ENCODE measurements at places on chromosomes 7 and 10.
A peak's percentile ranks its signal among the peaks of the same experiment; 100 is the strongest.

GRCh38 chr7:5543361-5543760, 119.7 kb upstream of the TNRC18 start:
- no peak for DNase-seq

GRCh38 chr10:34305189-34305588, 509.9 kb downstream of the PARD3 start:
- peak; percentile 71 for DNase-seq

DNA sequence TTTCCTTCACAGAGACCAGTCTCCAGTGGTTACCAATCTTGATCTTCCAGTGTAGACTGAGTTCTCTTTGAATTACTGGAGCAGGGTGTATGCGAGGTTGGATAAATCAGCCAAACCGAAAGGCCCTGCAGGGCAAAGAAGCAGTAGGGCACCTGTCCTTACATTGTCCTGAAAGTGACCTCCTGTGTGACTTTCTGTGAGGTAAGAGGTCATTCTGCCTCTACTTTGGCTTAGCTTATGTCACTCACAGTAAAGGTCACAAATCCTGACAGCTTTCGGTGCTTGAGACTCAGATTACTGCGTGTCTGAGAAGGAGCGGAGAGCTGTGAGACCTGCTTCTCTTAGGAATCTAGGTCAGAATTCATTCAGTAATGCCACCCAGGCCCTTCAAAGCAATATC, 252.7 kb upstream of the ETV1 start:
- DNase-seq: no peak

DNA sequence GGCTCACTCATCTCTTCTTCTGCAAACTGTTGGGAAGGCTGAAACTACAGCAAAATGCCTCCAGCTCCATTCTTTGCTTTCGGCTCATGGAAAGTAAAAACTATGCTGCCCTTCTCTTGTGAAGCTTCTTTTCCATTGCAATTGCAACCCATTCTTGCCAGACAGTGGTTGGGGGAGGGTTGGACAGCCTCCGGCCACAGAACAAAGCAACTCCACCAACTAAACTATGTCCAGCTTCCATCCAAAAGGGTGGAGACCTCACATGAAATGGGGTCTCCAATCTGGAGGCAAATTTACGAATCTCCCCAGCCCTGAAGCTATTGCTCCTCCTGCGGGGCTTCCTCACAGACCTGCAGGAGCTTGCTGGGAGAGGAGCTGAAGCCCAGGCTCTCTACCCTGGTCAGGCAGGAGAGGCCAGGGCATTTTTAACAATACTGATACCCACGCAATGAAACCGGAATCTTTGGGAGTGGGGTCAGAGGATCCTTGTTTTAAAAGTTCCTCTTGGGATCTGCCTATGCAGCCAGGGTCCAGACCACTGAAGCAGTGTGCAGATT, 549 bp downstream of the GPNMB start:
- no peak for DNase-seq

- no peak for DNase-seq
Measured at GRCh38 chr10:119219871-119220270, 12.5 kb downstream of the GRK5 start.

DNA sequence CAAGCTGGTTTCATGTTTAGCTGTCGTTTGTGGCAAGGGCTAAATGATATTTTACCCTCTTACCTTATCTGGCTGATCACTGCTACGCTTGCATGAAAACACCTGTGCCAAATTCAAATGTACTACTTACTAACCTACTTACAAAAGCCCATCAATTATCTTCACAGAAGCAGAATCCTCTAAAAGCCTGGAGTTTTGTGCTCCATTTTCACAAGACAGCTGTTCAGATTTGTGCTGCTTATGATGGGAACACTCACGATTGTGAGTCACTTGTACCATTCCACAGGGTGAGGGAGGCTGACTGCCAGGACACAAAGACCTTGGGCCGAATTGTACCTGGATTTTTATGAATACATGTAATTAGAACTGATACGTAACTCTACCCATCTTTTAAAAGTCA, 245.0 kb upstream of the NPY start:
- no peak for DNase-seq

DNA sequence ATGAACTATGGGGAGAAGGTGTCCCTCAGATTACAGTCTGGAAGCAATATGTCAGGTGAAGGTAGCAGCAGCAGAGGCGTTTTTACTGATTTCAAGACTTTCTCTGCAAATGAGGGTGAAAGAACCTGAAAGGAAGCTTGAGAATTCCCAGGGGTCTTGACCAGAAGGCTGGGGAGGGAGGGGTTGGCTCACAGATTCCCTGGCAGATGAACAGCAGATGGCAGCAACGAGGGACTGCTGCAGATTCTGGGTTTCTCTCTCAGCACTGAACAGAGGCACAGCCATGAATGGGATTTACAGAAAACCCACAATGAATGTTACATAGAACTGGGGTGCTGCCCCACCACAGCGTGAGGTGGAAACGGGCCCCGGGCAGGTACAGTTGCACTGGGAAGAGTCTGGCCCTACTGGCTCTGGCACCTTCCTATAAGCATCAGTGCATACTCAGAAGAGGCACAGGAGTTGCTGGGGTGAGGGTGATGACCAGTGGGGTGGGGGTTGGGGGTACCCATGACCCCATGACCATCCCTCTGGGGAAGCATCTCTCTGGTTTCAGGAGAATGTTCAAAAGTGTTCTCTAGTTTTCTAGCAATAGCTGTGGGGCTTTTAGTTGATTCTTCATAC, 317.8 kb downstream of the SH2D4B start:
- peak; percentile 30 for DNase-seq

- DNase-seq: no peak
Measured at GRCh38 chr10:33749067-33749735, 414.7 kb upstream of the NRP1 start.

- DNase-seq: no peak
Measured at GRCh38 chr7:138979988-138980562, 1.1 kb downstream of the KIAA1549 start.

GRCh38 chr7:130286881-130287280, 6.1 kb upstream of the CPA4 start:
- DNase-seq: no peak

GRCh38 chr7:42494736-42495135, 257.7 kb upstream of the GLI3 start:
- no peak for DNase-seq

- no peak for DNase-seq
Measured at GRCh38 chr10:68628576-68629127, 68.5 kb downstream of the TET1 start.

GRCh38 chr10:91366704-91367103, 43.4 kb upstream of the HECTD2 start:
- no peak for DNase-seq

GRCh38 chr7:50615519-50616080, 50.4 kb upstream of the DDC start:
- no peak for DNase-seq

DNA sequence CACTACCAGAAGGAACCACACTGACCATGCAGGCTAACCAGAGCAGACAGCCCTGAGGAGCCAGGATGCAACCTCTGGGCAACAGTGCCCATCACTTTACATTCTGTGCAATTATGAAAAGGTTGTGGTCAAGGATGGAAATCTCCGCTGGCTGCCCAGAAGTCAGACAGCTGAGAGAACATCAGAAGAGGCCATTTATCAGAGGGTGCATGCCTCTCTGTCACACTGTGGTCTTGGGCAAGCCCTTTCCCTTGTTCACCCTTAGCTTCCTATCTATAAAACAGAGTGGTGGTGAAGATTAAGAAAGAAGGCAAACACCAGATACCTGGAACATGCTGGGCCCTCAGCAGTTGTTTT, 120.7 kb upstream of the GDF10 start:
- DNase-seq: no peak

DNA sequence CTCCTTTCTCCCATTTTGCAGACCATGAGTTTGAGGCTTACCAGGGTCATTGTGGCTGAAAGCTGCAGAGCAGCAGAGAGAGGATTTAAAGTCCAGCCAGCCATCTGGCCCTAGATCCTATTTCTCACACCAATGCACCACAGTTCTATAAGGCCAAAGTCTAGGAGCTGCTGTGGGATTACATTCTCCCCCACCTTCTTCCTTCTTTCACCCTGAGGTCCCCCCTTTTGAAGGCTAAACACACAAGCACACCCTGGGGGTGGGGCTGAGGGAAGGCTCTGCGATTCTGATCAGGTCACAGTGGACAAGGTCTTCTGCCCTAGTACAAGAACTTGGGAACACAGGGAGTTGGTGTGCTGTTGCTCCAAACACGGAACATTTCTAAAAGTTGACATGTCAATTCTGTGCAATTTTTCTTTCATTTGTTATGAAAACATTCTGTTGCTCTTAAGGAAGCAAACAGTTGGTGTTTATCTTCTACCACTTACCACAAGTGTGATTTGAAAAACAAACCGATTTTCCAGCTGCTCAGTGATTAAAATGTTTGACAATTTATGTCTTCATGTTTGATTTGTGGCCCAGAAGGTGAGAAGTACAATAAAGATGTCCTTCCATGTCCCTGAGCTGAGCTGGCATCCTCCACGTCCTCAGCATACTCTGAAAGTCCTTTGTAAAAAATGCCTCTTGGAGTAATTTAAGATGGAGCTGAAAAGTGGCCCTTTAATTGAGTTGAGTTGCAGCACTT, 271.6 kb upstream of the PPP2R2D start:
- no peak for DNase-seq

- DNase-seq: no peak
Measured at GRCh38 chr7:18037609-18038008, 10.0 kb upstream of the PRPS1L1 start.

DNA sequence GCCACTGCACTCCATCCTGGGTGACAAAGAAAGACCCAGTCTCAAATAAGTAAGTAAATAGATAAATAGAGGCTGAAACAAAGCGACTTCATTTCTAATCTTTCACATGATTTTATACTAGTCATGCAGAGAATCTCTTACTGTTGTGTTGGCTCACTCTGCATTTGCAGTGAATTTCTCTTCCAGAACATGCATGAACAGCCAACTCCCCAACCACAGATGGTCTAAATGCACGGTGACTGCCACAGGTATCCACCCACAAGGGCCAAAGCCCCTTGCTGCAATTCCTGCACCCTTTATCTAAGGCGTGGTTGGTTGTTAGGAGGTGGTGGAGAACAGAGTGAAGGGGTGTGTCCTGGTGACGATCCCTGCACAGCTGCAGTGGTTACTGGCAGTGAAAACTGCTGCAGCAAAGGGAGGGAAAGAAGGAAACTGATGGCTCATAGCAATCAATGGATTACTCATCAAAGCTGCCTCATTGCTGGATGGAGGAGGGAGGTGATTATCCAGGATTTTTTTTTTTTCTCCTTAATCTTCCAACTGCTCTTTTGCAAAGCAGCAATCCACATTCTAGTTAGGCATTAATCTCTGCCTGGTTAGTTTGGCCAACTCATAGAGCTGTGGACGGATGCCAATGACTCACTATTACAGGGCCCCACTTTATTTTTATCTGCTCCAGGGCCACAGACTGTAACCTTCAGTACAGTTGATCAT, 50.6 kb downstream of the PRTFDC1 start:
- no peak for DNase-seq

DNA sequence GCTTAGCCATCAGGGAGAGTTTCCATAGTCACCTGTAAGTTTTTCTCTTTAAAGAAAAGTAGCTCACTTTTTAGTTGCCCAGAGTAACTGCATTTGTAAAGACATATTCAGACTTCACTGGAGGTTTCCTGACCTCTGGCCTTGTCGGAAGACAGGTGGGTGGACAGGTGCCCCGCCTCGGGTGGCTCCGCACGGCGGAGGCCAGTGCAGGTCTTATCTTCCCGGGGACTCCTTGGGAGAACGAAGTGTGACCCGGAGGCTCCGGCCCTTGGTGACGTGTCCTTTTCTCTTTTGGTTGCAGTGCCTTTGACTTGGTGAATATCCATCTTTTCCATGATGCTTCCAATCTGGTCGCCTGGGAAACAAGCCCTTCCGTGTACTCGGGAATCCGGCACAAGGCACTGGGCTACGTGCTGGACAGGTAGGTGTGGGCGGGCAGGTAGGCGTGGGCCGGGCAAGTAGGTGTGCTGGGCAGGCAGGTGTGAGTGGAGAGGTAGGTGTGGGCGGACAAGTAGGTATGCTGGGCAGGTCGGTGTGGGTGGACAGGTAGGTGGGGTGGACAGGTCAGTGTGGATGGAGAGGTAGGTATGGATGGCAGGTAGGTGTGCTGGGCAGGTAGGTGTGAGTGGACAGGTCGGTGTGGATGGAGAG, 75.8 kb downstream of the NKX6-2 start:
- DNase-seq: no peak

GRCh38 chr7:23570592-23571200, 26.5 kb upstream of the CCDC126 start:
- DNase-seq: peak; percentile 54

- DNase-seq: no peak
Measured at GRCh38 chr10:688312-689120, 952 bp downstream of the DIP2C start.

DNA sequence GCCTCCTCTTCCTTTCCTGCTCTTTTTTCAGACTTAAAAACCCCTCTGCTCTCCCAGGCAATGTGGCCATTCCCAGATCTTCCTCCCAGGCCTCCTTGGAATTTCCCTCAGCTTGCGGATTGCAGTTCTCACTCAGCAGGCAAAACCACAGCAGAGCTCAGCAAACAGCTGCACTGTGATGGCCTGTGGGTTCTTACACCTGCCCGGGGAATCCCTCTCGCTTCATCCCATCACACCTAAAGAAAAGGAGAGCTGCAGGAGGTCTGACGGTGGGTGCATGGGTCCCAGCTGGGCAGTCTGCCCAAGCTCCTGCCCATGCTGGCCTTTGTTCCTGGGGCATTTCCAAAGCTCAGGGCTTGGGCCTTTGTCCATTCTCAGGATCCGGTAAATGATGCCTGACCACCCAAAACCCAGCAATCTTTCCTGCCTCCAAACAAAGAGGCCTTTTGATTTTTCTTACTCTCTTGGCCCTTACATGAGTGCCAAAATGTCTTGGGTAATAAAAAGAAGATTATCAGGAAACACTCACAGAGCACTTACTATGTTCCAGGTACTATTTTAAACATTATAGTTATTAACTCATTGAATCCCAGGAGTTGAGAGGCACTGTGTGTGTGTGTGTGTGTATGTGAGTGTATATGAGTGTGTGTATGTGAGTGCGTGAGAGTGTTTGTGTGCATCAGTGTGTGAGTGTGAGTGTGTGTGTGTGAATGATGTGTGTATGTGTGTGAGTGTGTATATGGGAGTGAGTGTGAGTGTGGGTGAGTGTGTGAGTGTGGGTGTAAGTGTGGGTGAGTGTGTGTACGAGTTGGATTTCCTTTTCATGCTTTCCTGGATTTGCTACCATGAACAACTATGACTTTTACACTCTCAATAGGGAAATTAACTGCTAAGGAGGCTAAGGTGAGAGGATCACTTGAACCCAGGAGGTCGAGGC, 64.5 kb upstream of the PODXL start:
- no peak for DNase-seq

- DNase-seq: no peak
Measured at GRCh38 chr7:102262546-102262945, 24.1 kb upstream of the SH2B2 start.

DNA sequence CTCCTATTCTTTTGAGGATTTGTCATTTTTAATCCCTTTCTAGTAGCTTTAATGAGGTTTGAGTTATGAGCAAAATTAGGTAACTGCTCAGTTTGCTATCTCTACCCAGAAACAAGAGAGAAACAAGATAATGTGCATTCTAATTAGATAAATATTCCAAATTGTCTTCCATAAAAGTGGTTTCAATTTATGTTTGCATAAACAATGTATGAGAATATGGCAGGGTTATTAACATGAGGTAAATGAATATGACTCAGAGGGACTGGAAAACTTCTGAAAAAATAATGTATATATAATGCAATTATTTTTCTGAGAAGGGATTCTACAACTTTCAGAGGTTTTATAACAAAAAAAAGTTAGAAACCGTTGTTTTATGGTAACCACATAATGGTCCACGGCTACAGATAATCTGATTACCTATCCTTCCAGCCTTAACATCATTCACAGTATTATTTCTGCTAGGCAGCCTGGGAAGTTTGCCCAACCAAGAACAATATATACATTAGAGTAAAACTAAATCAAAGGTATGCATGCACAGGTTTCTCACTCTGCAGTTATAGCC, 101.2 kb downstream of the CRPPA start:
- no peak for DNase-seq

Measured in iPS DF 19.7 (cell line).